ENCODE measurements at places on chromosomes 3 and 15.

GRCh38 chr3:46010519-46011113 lies 15.0 kb upstream of the FYCO1 start:
- no peak for DNase-seq

- DNase-seq, result no peak
Observed at GRCh38 chr3:18657858-18658820, 233.0 kb upstream of the SATB1 start.

- no peak for DNase-seq
Observed at GRCh38 chr3:155494332-155494731, 200.8 kb upstream of the STRIT1 start.

DNA sequence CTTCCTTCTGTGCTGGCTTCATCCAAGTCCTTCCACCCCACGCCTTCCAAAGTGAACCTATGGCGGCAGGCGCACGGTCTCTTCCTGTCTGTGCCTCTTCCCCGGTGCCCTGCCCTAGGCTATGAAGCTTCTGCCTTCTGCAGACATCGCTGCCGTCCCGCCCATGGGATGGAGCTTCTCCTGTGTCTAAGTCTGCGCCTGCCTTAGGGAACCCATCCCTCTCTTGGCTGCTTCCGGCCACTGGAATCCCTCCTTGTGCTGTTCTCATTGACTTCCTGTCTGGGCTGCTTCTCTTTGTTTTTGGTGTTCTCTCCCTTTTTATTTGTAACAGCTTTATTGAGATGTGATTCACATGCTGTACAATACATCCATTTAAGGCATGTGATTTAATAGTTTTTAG lies 17.2 kb downstream of the CHCHD6 start:
- DNase-seq, result no peak

DNA sequence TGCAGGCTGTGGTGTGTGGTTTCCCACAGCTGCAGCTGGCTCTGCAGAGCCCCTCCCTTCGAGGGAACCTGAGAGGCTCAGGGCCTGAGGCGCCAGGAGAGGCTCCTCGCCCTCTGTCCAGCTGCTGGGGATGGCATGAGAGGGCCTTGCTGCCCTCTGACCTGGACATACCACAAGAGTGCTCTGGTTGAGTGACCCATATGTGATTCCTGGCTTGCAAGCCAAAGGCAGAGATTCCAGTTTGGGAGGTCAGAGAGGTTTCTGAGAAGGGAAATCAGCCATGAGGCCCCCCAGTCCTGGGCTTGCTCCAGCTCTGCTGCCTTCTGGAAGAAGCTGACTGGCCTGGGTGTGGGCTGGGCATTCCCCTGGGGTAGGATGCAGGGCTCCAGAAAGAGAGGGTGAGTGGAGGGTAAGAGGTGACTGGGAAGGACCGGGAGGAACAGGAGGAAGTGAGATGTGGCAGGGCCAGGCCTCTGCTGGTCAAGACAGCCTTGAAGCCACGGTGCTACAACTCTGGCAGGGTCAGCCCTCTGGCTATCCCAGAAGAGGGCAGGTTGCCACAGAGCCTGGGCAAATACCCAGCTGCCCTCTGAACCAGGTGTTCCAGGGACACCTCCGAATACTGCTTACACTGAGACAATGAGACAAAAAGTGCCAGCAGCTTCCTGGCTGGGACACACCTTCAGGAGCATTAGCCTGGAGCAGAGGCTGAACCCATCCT lies 16.0 kb upstream of the SRP14 start:
- no peak for DNase-seq

DNA sequence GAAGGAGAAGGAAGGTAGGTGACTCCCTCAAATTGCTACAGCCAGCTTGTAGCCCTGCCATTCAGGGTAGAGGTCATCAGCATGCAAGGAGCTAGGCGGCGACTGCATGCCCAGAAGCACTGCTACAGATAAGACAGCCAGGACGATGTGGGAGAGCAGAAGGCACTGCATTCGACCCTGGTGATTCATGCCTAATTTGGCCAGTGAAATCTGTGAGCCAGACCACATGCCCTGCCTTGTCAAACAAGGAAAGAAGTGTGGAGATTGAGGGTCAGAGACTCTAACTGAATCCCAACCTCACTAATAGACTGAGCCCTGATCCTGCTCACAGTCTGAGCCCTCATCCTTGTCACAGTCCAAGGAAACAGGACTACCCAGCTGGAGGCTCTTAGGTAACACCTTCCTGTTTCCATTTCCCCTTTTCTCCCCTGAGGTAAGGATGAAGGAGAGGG lies 86.6 kb downstream of the LINGO1 start:
- DNase-seq, result peak; percentile 37

- DNase-seq, result no peak
Observed at GRCh38 chr3:176799675-176800074, 397.6 kb downstream of the TBL1XR1 start.

DNA sequence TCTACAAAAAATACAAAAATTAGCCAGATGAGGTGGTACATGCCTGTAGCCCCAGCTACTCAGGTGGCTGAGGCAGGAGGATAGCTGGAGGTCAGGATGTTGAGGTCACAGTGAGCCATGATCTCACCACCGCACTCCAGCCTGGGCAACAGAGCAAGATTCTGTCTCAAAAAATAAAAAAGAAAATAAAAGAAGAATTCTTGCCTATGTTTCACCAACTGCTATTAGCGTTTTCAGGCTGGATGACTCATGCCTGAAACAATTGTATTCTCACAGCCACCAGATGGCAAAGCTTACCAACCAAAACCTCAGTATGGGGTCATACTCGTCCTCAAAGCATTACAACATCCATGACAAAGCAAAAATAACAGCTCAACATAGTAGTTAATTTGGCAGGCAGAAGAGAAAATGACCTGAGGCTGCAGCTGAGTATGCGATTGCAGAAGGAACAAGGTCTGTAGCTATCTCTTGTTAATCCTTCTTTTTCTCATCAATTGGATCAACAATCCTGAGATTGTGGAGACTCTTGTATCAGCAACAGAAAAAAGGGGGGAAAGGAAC lies 52.2 kb downstream of the TP53BP1 start:
- peak; percentile 89 for DNase-seq

DNA sequence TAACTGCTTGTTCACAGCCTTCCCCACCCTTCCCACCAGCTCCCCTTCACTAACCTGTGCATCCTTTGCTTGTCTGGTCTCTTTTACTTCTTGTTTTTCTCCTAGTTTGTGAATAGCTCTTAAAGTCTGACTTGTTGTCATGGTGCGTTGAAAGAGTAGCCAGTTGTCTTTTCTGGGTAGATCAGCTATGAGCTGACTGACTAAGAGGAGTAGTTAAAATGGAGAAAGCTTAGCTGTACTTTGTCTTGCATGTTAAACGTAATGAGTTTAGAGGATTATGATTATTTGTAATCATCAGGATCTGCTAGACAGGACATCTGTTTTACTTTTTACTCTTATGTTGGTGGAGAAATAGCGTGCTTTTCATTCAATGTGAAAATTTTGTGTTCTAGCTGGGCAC lies 35.9 kb downstream of the ATP2C1 start:
- DNase-seq, result no peak

DNA sequence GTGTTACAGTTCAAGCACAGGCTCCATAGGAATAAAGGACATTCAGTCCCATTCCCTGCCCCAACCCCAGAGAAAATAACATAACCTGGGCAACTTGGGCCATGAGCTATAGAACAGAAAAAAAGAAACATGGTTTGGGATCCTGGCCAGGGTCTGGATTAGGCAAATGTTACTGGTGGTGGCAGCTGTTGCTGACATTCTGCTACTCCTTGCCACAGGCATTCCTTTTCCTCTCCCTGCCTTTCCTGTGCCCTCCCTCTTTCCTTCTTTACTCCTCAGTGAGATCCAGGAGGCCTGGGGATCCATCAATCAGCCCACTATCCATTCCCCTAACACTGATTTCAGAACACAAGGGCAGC lies 129.1 kb downstream of the NTRK3 start:
- no peak for DNase-seq

DNA sequence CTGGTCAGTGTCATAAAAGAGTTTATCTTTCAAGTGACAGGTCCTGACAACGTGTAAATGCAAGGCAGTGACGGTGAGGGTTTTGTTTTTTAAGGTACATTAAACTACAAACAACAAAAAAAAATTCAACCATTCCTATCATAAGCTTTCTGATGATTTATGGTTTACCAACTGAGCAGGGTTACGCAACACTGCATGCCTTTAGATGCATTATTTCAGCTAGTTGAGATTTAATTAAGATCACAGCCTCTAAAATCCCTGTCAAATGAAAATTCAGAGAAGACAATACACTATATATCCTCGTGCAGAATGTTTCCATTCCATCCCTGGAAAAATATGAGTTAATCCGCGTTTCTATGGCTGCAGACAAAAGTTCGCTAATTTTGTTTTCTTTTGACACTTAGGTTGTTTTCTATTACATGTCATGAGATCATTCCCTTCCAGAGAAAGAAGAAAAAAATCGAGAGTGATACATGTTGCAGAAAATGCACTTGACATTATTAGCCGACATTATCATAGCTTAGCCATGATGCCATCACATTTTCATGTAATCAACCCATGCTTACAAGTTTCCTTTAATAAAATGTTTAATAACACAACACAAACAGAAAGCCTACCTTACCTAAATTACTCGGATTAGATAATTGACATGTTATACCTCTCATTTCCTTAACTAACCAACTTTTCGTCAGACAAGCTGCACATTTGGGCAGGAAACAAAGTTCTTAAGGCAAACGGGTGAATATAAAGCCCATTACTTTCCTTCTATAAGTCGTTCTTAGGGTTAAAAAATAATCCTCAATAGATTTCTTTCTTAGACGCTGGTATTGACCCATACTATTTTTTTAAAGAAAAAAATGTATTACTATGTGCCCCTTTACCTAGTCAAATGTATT lies 521.2 kb downstream of the FOXP1 start:
- DNase-seq, result no peak

DNA sequence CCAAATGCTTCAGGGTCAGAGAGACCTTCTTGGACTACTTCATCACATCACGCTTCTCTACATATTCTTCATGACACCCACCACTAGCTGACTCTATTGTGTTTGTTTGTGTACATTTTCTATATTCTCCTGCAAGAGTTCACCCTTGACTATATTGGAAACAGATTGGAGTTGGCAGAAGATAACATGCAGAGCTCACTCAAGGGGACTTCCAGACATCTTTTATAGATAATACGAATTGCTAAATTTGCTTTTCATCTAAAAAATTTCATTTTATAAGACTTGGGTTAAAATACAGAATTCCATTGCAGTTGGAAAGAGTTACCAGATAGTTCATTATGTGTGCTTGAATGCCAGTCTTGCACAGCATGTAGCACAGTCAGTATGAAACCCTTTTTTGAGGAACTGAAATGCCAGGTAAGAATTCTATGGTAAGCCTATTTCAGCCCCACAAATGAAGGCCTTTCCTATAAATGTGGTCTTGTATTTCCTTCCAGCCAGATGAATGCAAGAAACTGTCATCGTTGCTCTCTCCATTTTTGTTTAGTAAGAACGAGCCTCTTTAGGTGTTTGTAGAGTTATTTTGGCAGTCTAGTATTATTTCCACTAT lies 177.6 kb downstream of the GHSR start:
- no peak for DNase-seq

DNA sequence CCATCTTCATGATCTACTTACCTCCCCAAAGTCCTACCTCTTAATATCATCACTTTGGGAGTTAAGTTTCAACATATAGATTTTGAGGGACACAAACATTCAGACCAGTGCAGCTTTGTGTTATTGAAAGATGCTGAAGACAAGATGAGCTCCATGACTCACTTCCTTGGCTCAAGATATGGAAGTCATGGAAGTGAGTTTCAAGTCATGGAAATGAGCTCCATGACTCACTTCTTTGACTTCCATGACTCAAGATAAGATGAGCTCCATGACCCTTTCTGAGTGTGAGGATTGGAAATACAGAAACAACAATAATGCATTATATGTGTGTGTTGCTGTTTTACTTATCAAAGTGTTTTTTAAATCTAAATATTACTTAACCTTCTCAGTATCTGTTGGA lies 170.2 kb upstream of the TPRG1 start:
- DNase-seq, result peak; percentile 46

DNA sequence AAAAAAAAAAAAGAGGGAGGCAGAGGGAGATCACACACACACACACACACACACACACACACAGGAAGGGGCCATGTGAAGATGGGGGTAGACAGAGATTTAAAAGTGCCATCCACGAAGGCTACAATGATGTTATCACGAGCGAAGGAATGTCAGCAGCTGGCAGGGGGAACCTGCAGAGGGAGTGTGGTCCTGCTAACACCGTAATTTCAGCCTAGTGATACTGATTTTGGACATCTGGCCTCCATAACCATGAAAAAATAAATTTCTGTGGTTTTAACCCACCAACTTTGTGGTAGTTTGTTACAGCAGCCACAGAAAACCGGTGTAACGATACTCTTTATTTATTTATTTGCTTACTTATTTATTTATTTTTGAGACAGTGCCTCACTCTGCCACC lies 76.0 kb downstream of the TMCO5A start:
- DNase-seq, result peak; percentile 35

DNA sequence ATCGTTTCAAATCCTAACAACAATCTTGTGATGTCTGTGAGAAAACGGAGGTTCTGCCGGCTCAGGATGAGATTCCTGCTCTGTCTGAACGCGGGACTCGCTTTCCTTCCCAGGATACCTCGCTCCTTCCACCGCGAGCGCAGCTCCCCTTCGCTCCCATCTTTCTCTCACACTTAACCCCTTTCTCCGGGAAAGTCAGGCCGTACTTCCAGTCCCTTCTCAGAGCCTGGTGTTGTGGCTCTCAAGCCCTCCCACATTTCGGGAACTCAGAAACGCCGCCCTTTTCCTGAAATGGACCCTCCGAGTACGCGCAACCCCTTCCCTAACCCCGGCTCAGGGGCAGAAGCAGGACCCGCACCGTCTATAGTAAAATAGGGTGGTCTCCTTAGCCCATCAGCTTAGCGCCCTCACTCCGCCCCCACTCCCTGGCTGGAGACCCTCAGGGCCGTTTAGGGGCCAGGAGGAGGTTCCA lies 378 bp upstream of the FEM1B start:
- DNase-seq, result no peak

DNA sequence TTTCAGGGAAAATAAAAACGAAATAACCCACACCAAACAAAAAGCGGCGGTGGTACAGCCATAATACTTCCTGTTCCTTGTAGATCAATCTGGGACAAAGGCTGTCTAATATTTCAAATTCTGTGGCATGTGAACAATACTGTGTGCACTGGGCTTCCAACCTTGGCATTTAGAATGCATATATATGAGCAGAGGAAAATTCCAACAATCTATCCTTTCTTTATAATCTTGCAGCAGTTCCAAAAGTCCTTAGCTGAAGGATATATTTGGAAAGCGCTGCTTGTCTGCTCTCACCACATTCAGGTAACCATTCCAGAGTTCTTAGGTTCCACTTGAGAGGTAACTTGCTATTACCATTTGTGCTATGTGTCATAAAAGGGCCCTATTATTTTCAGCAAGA lies 231.8 kb downstream of the RBMS3 start:
- no peak for DNase-seq

DNA sequence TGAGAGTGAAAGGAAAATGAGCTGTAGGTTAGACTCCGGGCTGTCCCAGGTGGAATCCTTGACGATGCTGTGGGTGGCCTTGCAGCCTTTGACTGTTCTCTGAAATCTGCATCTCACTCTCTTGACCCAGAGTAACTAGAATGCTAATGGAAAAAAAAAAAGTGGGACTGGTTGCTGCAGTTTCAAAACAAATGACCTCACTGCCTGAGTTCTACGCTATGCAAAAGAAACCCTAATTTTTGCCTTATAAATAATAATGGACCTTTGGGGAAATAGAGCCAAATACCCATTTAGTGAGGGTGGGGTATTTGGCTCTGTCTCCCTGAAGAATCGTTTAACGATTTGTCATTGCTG lies 309.7 kb upstream of the C2CD4B start:
- DNase-seq, result no peak

All from fibroblast of skin of left biceps (primary cell).